ENCODE measurements at places on chromosomes 3 and 15.

GRCh38 chr15:94141802-94142201 lies 89.6 kb upstream of the MCTP2 start:
- no peak for DNase-seq

GRCh38 chr15:34318277-34319079 lies 19.1 kb downstream of the SLC12A6 start:
- peak; percentile 35 for DNase-seq

GRCh38 chr15:92157666-92158298 lies 235.9 kb upstream of the ST8SIA2 start:
- no peak for DNase-seq

GRCh38 chr3:196765454-196765853 lies 25.8 kb downstream of the PAK2 start:
- DNase-seq: no peak

DNA sequence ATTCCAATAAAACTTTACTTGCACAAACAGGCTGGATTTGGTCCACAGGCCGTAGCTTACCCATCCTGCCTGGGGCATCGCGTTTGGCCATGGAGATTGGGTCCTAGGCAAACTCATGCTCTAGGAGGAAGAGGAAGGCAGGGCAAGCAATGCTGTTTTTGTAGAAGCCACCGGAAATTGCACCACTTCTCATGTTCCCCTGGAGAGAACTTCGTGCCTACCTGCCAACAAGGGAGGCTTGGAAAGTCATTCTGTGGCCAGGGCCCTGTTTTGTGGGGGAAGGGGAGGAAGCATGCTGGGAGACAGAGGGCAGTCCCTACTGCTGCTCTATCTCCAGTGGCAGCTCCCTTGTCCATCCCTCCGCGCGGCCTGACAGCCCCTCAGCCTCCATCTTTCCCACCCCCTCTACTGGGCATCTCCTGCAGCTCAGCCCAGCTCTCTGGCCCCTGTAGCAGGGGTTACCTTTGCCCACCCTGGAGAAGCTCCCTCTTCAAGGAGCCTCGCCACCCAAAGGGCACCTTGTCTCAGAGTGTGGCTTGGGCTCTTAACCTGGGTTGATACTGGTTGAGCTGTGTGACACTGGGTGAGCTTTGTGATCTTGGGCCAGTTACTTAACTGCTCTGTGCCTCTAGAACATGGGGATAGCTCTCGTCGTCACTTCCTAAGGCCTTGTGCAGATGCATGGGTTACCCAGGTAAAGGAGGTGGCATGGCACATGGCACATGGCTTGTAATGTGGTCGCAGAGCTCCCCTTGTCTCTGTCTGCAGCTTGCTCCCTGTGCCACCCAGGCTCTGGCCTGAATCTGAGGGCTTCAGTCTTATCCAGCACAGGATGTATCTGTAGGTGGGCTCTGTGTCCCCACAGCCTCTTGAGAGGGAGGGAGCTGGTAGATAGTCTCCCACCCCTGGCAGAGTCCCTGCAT lies 6.1 kb downstream of the ABTB1 start:
- no peak for DNase-seq

- no peak for DNase-seq
Measured at GRCh38 chr3:634511-634910, 437.9 kb downstream of the CHL1 start.

DNA sequence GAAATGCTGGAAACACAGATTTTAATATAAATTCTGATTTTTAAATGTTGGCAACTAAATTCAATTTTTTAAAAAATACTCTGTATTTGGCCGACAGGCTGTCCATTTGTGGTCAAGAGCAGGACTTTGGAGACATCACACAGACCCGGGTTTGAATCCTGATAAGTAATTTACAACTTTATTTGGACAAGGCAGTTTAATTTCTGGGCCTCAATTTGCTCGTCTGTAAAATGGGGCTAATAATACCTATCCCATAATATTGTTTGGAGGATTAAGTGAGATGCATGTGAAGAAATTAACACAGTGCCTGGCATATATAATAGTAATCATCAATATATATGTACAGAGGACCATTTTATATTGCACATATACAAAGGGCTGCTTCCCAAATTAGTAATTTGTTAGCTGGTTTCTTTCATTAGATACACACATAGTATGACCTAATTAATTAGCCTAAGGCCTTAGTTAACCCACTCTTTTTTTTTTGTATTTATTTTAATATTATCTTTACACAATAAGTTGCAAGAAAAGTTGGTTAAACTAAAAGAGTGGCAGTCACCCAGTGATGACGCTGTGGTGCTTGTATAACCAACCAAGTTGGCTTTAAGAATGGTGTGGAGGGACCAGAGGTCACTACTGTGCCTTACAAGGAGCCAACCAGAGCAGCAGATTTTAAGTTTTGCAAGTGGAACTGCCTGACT lies 665 bp downstream of the PIGB start:
- peak; percentile 14 for DNase-seq

GRCh38 chr3:107767897-107768605 lies 245.3 kb downstream of the BBX start:
- DNase-seq: no peak

GRCh38 chr15:78127882-78128281 lies 3.4 kb downstream of the CIB2 start:
- DNase-seq: no peak

- DNase-seq: no peak
Measured at GRCh38 chr3:59797533-59797932, 747.7 kb upstream of the CFAP20DC start.

DNA sequence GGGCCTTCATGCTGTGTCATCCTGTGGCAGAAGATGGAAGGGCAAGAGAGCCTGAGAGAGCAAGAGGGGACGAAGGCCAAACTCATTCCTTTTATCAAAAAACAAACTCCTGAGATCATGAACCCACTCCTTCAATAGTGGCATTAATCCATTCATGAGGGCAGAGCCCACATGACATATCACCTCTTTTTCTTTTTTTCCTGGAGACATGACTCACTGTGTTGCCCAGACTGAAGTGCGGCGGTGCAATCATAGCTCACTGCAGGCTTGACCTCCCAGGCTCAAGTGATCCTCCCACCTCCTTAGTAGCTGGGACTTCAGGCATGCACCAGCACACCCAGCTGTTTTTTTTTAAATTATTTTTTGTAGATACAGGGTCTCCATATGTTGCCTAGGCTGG lies 92.0 kb upstream of the RNU6-1 start:
- no peak for DNase-seq

GRCh38 chr3:43885908-43886618 lies 195.3 kb downstream of the ABHD5 start:
- no peak for DNase-seq

DNA sequence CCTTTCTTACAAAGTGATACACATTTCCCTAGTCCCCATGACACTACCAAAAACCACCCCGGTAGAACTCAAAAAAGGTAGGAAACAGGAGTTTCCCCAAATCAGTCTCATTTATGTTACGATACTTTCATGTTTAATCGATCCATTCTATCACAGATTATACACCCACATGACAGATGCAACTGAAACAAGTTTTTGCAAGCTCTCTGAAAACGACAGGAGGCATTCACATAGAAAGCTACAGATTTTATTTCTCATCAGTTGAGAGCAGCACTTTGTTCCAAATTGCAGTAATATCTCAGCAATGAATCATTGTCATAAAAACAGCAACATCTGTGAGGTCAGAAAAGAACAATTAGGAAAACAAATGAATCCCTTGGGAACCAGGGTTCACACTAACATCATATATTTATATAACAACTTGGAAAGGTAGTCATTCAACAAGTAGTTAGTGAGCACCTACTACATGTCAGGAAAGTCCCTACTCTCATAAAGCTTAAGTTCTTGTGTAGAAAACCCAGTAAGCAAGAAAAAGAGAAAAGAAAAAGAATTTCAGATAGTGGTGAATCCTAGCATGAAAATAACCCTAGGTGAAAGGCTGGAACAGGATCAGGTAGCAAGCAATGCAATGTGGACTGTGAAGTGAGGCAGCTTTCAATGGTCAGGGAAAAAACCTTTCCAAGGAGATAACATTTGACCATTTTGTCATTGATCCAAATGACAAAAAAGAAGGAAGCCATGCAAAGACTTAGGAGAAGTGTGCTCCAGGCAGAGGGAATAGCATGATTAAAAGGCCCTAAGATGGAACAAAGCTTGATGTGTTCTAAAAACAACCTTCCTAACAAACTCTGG lies 8.3 kb downstream of the PLD1 start:
- no peak for DNase-seq

GRCh38 chr3:13235897-13236296 lies 162.7 kb upstream of the IQSEC1 start:
- DNase-seq: no peak
